Activated CD4-positive, alpha-beta T cell treated with anti-CD3 and anti-CD28 coated beads, Interleukin-2, amount 10 ng/mL, durations not matched to agents 7 days and 5 days (primary cell): ENCODE measurements at places on chromosomes 12 and 14. TPM values are rescaled to one million over a fixed set of nuclear protein-coding genes. Genes with fewer than 3 reads are reported as not detected.
A peak's percentile ranks its signal among the peaks of the same experiment; 100 is the strongest.

Gene TAS2R8
- total RNA-seq: not detected

Gene INSM2
- total RNA-seq: not detected

Gene HIF1A
- total RNA-seq: 97.0 TPM

Gene APOF
- not detected for total RNA-seq

Gene TEX52
- 0.29 TPM for total RNA-seq

Gene FCF1
- 60.1 TPM for total RNA-seq

Gene IFNG-AS1
- not detected for total RNA-seq

- H3K36me3 ChIP-seq: no peaks in the 10 kb centered on the region
- H3K27me3 ChIP-seq: no peaks in the 10 kb centered on the region
- H3K4me3 ChIP-seq: no peak within 1 kb of the TSS
- no peak within 1 kb of the TSS for H3K27ac ChIP-seq
- DNase-seq: no peak
- H3K4me1 ChIP-seq: peaks cover 8% of the 10 kb centered on the region
Measured at GRCh38 chr12:57146961-57147944, at the start of gene LRP1-AS. LRP1-AS (minus strand) TSS chr12:57147619.

DNA sequence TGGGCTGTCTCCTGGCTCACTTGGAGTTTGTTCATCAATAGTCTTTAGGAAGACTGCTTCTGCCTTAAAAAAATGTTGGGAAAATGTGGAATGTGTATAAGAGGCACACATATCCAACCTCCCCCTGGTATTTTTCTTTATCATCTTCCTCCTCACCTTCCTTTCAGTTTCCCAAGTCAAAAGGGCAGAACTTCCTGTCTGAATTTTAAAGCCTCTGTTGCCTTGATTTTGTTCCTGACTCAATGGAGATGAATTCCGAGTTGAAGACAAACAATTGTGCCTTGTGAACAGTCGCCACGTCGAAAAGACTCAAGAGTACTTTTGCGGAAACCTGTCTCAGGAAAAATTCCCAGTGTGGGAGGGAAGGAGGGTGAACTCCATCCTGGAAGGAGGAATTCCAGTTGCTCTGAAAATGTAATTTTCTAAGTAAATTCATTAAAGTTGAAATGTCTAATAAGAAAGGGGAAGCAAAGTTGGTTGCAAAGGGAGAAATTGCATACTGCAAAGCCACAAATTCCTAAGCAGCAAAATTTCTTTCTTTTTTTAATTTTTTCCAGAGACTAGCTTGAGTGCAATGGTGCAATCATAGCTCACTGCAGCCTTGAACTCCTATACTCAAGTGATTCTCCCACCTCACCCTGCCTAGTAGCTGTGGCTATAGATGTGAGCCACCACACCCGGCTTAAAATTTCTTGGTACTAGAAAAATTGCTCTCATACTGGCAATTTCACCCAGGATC is 50.2 kb upstream of the ELK3 start:
- DNase-seq: no peak
- H3K36me3 ChIP-seq: no peaks in the 10 kb centered on the region
- peak overlapping the region; percentile 20 for H3K27ac ChIP-seq
- H3K4me1 ChIP-seq: peaks cover 28% of the 10 kb centered on the region
- no peaks in the 10 kb centered on the region for H3K27me3 ChIP-seq
- H3K4me3 ChIP-seq: peak overlapping the region; percentile 7

DNA sequence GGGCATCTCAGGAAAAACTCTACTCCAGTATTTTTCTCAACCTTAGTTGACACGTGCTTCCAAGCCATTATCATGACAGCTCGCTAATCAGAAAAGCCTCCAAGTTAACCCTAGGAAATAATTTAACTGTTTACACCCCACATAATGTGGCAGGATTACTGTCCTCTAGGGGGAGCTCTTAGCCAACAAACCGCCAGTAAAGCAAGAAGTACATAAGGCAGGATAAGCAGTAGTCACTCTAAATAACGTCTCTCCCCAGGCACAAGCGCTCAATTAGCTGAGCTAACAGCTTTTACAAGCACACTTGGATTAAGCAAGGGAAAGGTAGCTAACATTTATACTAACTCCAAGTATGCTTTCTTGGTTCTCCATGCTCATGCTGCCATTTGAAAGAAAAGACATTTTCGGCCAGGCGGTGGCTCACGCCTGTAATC is 22.8 kb downstream of the APOBEC1 start:
- H3K27me3 ChIP-seq: peaks cover 11% of the 10 kb centered on the region
- H3K27ac ChIP-seq: no peak overlapping the region
- H3K4me1 ChIP-seq: peaks cover 25% of the 10 kb centered on the region

DNA sequence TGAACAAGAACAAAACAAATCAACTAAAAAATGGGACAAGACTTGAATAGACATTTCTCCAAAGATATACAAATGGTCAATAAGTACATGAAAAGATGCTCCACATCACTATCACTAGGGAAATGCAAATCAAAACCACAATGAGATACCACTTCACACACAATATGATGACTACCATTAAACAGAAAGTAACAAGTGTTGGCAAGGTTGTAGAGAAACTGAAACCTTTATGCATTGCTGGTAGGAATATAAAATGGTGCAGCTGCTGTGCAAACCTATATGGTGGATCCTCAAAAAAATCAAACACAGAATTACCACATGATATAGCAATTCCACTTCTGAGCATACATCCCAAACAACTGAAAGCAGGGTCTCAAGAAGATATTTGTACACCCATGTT is 5.2 kb downstream of the SMAGP start:
- peaks cover 31% of the 10 kb centered on the region for H3K4me1 ChIP-seq
- H3K36me3 ChIP-seq: peaks cover 4% of the 10 kb centered on the region
- no peak overlapping the region for H3K27ac ChIP-seq
- H3K27me3 ChIP-seq: peaks cover 9% of the 10 kb centered on the region

GRCh38 chr12:66598079-66598478 is 80.8 kb downstream of the GRIP1 start:
- DNase-seq: no peak
- H3K4me3 ChIP-seq: no peak overlapping the region
- no peaks in the 10 kb centered on the region for H3K4me1 ChIP-seq
- no peak overlapping the region for H3K27ac ChIP-seq

DNA sequence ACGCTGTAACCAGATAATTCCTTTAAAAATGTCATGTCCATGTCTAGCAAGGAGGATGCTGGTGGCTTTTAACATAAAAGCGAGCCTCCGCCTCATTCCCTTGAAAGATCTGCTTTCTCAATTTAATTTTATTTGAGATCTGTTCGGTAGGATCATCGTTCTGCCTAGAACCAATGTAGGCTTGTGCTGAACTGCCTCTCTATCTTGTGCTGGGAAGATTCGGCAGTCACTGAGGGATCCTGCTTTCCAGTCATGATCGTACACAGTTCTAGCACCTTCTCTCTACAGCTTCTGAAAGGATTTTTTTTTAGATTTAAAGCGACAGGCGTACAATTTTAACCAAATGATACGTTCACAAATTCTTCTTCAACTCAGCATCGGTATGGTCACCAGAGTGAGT is 54.3 kb downstream of the PEBP1 start:
- no peaks in the 10 kb centered on the region for H3K27me3 ChIP-seq
- no peaks in the 10 kb centered on the region for H3K4me1 ChIP-seq
- H3K27ac ChIP-seq: no peak overlapping the region

DNA sequence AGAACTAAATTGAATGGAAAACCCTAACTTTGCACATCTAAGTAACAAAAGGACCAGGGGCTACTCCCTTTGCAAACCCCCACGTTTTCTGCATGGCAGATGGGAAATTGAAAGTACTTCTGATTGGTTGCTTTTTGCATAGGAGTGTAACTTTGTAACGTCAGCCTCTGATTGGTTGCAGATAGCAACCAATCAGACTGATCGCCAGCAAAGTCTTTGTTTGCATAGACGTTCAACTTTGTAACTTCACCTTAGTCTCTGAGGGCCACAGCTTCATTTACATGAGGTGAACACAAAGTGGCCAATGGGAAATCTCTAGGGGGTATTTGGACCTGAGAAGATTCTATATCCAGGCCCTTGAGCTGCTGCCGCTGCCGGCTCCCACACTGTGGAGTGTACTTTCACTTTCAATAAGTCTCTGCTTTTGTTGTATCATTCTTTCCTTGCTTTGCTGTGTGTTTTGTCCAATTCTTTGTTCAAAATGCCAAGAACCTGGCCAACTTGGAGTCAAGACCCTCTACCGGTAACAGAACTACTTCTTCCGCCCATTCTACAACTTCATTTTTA is 102.5 kb upstream of the PRICKLE1 start:
- no peak for DNase-seq
- no peaks in the 10 kb centered on the region for H3K27me3 ChIP-seq
- H3K27ac ChIP-seq: no peak overlapping the region
- peaks cover 2% of the 10 kb centered on the region for H3K4me1 ChIP-seq
- H3K4me3 ChIP-seq: no peak overlapping the region

- no peaks in the 10 kb centered on the region for H3K27me3 ChIP-seq
- no peak for DNase-seq
- peaks cover 6% of the 10 kb centered on the region for H3K36me3 ChIP-seq
- H3K27ac ChIP-seq: no peak overlapping the region
- no peaks in the 10 kb centered on the region for H3K4me1 ChIP-seq
- no peak overlapping the region for H3K4me3 ChIP-seq
Measured at GRCh38 chr14:102213984-102214658, 74.4 kb downstream of the WDR20 start.

DNA sequence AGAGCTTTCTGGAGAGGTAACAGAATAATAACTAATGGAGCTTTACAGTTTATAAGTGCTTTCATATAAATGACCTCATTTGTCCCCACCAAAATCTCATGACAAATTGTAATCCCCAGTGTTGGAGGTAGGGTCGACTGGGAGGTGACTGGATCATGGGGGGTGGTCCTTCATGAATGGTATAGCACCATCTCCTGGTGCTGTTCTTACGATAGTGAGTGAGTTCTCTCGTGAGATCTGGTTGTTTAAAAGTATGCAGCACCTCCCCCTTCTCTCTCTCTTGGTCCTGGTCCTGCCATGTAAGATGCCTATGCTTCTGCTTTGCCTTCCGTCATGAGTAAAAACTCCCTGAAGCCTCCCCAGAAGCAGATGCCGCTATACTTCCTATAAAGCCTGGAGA is 423.3 kb upstream of the GARIN6 start:
- no peak overlapping the region for H3K27ac ChIP-seq
- DNase-seq: no peak
- no peak overlapping the region for H3K4me3 ChIP-seq
- no peaks in the 10 kb centered on the region for H3K36me3 ChIP-seq
- no peaks in the 10 kb centered on the region for H3K4me1 ChIP-seq

DNA sequence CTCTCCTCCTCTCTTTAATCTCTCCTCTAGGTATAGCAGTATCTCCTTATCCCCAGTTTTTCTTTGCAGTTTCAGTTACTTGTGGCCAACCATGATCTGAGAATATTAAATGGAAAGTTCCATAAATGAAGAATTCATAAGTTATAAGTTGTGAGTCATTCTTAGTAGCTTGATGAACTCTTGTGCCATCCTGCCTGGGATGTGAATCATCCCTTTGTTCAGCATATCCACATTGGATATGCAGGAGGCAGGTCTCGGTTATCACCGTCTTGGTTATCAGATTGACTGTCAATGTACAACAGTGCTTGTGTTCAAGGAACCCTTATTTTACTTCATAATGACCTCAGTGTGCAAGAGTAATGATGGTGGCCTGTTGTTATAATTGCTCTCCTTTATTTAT is 134.0 kb downstream of the TMEM117 start:
- H3K27me3 ChIP-seq: no peaks in the 10 kb centered on the region
- no peak overlapping the region for H3K27ac ChIP-seq
- H3K36me3 ChIP-seq: no peaks in the 10 kb centered on the region
- DNase-seq: no peak
- H3K4me3 ChIP-seq: no peak overlapping the region
- H3K4me1 ChIP-seq: no peaks in the 10 kb centered on the region

GRCh38 chr12:31737345-31737744 is 8.5 kb upstream of the AMN1 start:
- no peak for DNase-seq
- H3K4me1 ChIP-seq: peaks cover 47% of the 10 kb centered on the region
- H3K27ac ChIP-seq: peak overlapping the region; percentile 38
- H3K36me3 ChIP-seq: peaks cover 15% of the 10 kb centered on the region

- no peak for DNase-seq
- H3K4me1 ChIP-seq: no peaks in the 10 kb centered on the region
- H3K36me3 ChIP-seq: no peaks in the 10 kb centered on the region
- H3K27ac ChIP-seq: no peak overlapping the region
- H3K4me3 ChIP-seq: no peak overlapping the region
Measured at GRCh38 chr12:88553941-88554658, 26.2 kb downstream of the KITLG start.

DNA sequence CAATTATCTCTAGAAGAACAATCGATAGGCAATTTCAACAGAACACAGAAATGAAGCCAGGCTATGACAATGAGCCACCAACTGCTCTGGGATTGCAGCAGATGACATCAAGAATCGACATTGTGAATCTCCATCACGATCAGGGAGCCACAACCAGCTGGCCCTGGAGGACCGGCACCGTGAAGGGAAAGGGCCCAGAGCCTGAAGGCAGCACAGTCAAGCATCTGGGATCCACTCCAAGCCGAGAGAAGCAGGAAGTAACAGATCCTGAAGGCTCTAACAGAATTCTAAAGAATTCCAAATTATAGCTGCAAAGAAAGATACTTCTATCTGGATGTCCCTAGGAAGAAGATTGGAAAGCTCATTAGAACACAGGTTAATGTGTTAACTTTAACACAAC is 61.0 kb downstream of the LRRC74A start:
- H3K36me3 ChIP-seq: peaks cover 2% of the 10 kb centered on the region
- H3K4me3 ChIP-seq: no peak overlapping the region
- no peak overlapping the region for H3K27ac ChIP-seq
- peaks cover 12% of the 10 kb centered on the region for H3K4me1 ChIP-seq

- no peak overlapping the region for H3K4me3 ChIP-seq
- no peaks in the 10 kb centered on the region for H3K36me3 ChIP-seq
- peaks cover 51% of the 10 kb centered on the region for H3K4me1 ChIP-seq
- DNase-seq: no peak
- no peaks in the 10 kb centered on the region for H3K27me3 ChIP-seq
- H3K27ac ChIP-seq: no peak overlapping the region
Measured at GRCh38 chr14:94394025-94394493, 5.7 kb upstream of the SERPINA1 start.

- H3K27ac ChIP-seq: peak overlapping the region; percentile 52
- peaks cover 78% of the 10 kb centered on the region for H3K36me3 ChIP-seq
- no peak overlapping the region for H3K4me3 ChIP-seq
- no peaks in the 10 kb centered on the region for H3K27me3 ChIP-seq
- no peak for DNase-seq
- peaks cover 45% of the 10 kb centered on the region for H3K4me1 ChIP-seq
Measured at GRCh38 chr12:19483727-19484126, 44.4 kb downstream of the AEBP2 start.

GRCh38 chr12:111841236-111841749 is 735 bp upstream of the MAPKAPK5 start:
- DNase-seq: no peak
- peak overlapping the region; percentile 97 for H3K27ac ChIP-seq
- H3K4me3 ChIP-seq: peak overlapping the region; percentile 92

- DNase-seq: no peak
- no peak overlapping the region for H3K4me3 ChIP-seq
- H3K36me3 ChIP-seq: no peaks in the 10 kb centered on the region
- H3K4me1 ChIP-seq: peaks cover 1% of the 10 kb centered on the region
- H3K27ac ChIP-seq: no peak overlapping the region
Measured at GRCh38 chr12:95533985-95534384, 17.3 kb downstream of the USP44 start.

GRCh38 chr12:95215949-95216348 is 1.3 kb downstream of the FGD6 start:
- peaks cover 11% of the 10 kb centered on the region for H3K27me3 ChIP-seq
- no peak for DNase-seq
- H3K4me3 ChIP-seq: peak overlapping the region; percentile 93
- peaks cover 32% of the 10 kb centered on the region for H3K4me1 ChIP-seq

GRCh38 chr14:80055667-80056496 is 155.4 kb downstream of the DIO2 start:
- no peaks in the 10 kb centered on the region for H3K4me1 ChIP-seq
- H3K27me3 ChIP-seq: peaks cover 1% of the 10 kb centered on the region
- H3K4me3 ChIP-seq: no peak overlapping the region
- H3K36me3 ChIP-seq: no peaks in the 10 kb centered on the region
- peak; percentile 6 for DNase-seq
